Adipocyte (in vitro differentiated cells): ENCODE measurements at places on chromosomes 6 and 20.

GRCh38 chr6:166572370-166573261, 13.9 kb downstream of the RAMACL start:
- no peak for DNase-seq

GRCh38 chr6:147560670-147561069, 52.2 kb downstream of the SAMD5 start:
- no peak for DNase-seq

- peak; percentile 15 for DNase-seq
Measured at GRCh38 chr20:46206025-46206424, 87.9 kb downstream of the CD40 start.

DNA sequence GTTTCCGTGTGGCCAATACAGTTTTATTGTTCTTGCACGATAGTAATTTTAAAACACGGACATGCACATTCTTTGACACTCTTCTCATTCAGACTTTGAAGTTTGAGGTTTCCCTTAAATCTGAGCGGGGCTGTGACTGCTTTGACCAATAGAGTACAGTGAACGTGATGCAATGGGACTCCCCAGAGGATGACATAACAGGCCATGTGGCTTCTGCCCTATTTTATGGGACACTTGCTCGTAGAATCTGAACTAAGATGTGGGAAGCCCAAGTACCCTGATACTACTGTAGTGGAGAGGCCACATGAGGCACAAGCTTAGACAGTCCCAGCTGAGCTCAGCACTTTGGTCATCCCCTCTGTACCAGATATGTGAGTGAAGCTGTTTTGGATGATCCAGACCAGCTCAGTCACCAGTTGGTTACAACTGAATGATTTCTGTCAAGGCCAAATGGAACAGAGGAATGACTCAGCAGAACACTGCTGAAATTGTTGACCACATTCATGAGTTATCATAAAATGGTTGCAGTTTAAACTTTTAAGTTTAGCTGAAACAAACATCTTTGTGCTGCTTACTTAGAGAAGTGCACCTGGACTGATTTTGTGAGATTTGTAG, 279.4 kb downstream of the RFPL4B start:
- peak; percentile 57 for DNase-seq

DNA sequence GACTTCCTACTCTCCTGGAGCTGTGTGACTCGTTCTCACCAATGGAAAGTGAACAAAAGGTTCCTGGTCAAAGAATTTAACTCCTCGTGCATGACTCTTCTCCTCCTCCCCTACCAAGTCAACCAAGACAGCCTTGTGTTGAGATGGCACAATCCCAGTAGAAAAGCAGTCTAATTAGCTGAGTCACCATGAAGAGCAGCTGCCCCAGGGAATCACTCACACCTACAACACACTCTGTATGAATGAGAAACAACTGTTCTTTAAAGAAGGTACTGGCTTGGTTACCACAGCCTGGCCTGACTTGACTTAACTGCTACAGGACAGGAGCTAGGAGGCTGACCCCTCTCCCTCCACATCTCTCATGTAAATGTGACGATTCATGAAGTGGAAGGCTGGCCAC, 2.9 kb upstream of the HLA-DOB start:
- DNase-seq, result peak; percentile 34

- DNase-seq, result no peak
Measured at GRCh38 chr6:133986942-133987341, 33.9 kb downstream of the TBPL1 start.

DNA sequence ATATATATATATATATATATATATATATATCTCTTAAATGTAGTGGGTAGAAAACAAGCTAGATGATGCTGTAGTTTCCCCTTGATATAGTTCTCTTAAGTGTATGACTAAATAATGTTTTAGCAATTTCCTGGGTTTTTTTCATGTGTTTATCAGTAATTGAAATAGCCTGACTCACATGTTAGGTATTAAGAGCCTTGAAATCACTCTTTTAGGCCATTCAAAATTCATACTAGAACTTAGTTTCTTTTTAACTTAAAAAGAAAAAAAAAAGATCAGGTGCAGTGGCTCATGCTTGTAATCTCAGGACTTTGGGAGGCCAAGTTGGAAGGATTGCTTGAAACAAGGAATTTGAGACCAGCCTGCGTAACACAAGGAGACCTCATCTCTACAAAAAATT, 44.1 kb downstream of the NKX2-4 start:
- peak; percentile 59 for DNase-seq

DNA sequence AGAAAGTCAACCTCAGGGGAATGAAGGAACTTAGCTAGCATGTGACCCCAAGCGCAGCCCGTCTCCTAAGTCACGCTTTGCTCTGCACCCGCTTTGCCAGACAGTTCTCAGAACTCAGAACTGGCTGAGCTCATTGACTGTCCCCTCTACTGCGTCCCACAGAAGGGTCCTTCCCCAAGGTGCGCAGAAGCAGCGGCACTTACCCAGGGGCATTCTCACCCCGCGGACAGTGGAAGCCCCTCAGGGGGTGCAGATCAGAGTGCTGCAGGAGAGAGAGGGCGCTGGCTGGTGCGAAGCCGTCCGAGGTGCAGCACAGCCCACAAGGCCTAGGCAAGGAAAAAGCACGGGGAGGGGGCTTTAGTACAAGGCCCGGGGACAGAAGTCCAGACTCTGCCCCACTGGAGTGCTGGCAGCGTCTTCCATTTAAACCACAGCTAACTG, 807 bp downstream of the SNHG17 start:
- peak; percentile 46 for DNase-seq

- no peak for DNase-seq
Measured at GRCh38 chr6:115783402-115784061, 277.2 kb downstream of the FRK start.

GRCh38 chr20:18527836-18528235, 20.1 kb downstream of the SEC23B start:
- DNase-seq, result no peak
